ENCODE measurements at places on chromosomes 2 and 18. TPM values are rescaled to one million over a fixed set of nuclear protein-coding genes. Genes with fewer than 3 reads are reported as not detected.

DNA sequence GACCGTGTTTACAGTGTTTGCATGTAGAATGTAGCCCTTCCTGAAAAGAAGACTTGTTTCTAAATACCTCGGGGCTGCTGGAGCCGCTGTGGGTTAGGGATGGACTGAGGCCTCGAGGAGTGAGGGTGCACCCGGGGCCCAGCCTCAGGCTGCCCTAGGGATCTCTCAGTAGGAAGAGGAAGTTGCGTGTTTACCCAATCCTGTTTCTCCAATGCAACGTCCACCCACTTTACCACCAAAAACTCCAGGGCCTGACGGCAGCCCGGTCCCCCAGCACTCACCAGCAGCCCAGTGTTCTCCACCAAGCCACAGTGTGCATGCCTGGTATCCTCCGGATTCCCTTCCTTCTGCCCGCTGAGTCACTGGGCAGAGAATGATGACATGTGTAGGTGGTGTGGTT lies 255.8 kb downstream of the GLI2 start:
- H3K36me3 ChIP-seq = no peaks in the 10 kb centered on the region
- no peak overlapping the region for H3K27ac ChIP-seq
- no peak overlapping the region for H3K4me3 ChIP-seq
- H3K27me3 ChIP-seq = peaks cover 2% of the 10 kb centered on the region

The NT5DC4 gene
- not detected for total RNA-seq

DNA sequence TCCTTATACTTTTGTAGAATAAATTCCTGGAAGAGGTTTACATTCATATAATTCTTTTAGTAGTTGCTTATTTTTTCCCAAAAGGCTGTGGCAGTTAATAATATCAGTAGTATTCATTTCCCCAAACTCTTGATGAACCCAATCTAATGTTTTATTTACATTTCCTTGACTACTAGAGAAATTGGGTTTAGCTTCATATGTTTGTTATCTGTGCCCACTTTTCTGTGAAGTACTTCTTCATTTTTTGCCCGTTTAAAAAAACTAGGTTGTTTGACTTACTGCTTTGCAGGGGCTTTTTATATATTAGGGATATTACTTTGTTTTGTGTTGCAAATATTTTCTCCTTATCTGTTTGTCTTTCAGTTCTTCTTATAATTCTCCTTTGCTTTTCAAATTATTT lies 17.2 kb downstream of the RALB start:
- H3K27ac ChIP-seq = no peak overlapping the region
- H3K4me3 ChIP-seq = no peak overlapping the region
- peaks cover 20% of the 10 kb centered on the region for H3K36me3 ChIP-seq
- DNase-seq = no peak
- peaks cover 34% of the 10 kb centered on the region for H3K4me1 ChIP-seq
- no peaks in the 10 kb centered on the region for H3K27me3 ChIP-seq

The ABCG5 gene
- not detected for total RNA-seq

GRCh38 chr2:20015482-20016083 lies 3.1 kb upstream of the MATN3 start:
- no peak overlapping the region for H3K4me3 ChIP-seq
- peaks cover 6% of the 10 kb centered on the region for H3K4me1 ChIP-seq
- H3K27ac ChIP-seq = no peak overlapping the region
- H3K36me3 ChIP-seq = peaks cover 3% of the 10 kb centered on the region
- no peak for DNase-seq

Data from activated CD4-positive, alpha-beta memory T cell treated with anti-CD3 and anti-CD28 coated beads for 36 hours (primary cell).